Activated CD4-positive, alpha-beta T cell treated with anti-CD3 and anti-CD28 coated beads, Interleukin-10, Interleukin-2, amounts not matched to agents 100 ng/mL and 50 ng/mL, durations not matched to agents 16 hours and 8 hours (primary cell): ENCODE measurements at places on chromosomes 12 and 14.

- no peak for DNase-seq
These were observed at the start of gene NAV3 for GRCh38 chr12:77830583-77831351. Gene NAV3, plus strand, starts transcription at chr12:77830894. Its CDS starts 568 bp downstream, at chr12:77831462.

- DNase-seq = no peak
These were observed 228.9 kb upstream of the G2E3 start for GRCh38 chr14:30330033-30330432.

GRCh38 chr14:72652179-72652578 lies 241.7 kb downstream of the DPF3 start:
- no peak for DNase-seq

- DNase-seq = peak; percentile 79
These were observed 97.5 kb downstream of the ZFP36L1 start for GRCh38 chr14:68695326-68695768.

DNA sequence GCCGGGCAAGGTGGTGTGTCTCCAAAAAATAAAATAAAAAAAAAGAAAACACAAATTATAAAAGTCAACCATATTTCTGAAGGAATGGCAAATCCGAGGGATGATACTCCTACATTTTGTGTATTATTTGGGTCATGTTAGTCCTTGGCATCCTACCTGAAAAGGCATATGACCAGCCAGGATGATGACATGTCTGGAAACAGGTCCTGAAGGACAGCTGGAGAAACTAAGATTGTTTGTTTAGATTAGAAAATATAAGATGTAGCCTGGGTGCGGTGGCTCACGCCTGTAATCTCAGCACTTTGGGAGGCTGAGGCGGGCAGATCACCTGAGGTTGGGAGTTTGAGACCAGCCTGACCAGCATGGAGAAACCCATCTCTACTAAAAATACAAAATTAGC lies 47.6 kb upstream of the FOXJ2 start:
- no peak for DNase-seq

- no peak for DNase-seq
These were observed 66.4 kb downstream of the ITPK1 start for GRCh38 chr14:93049315-93049714.

DNA sequence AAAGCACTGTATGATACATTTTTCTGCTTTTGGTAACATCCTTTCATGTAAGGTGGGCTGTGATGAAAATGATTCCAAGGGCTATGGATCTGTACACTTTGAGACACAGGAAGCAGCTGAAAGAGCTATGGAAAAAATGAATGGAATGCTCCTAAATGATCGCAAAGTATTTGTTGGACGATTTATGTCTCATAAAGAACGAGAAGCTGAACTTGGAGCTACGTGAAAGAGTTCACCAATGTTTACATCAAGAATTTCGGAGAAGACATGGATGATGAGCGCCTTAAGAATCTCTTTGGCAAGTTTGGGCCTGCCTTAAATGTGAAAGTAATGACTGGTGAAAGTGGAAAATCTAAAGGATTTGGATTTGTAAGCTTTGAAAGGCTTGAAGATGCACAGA lies 22.1 kb upstream of the SRGAP1 start:
- DNase-seq = no peak

- no peak for DNase-seq
These were observed 28.7 kb upstream of the FOS start for GRCh38 chr14:75249958-75250336.

DNA sequence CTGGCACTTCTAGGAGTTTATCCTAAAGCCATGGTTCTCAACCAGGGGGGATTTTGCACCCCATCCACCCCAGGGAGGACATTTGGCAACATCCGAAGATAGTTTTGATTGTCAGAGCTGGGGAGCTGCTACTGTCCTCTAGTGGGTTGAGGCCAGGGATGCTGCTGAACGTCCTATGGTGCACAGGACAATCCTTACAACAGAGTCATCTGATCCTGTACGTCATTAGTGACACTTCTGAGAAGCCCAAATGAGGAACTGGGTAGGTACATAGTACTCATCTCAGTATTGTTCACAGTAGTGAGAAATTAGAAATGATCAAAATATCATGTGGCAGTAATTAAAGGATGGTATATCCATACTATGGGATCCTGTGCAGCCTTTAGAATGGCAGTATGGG lies 185.1 kb downstream of the CHST11 start:
- no peak for DNase-seq

DNA sequence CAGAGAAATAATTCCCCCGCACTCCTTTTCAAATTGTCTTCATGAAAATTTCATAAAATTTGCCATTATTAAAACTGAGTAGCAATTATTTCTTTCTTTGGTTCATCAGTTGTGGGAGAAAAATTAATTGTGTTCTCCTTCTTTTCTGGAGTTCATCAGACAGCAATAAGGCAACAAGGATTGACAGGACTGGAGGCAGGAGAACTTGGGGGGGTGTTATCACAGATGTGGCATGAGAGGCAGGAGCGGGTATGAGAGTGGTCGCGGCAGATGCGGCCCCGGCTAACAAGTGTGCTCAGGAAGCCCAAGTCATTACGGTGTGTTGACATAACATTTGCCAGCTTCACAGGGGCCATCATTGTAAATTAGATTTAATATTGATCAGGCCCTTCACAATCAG lies 306.6 kb upstream of the TMPO start:
- DNase-seq = no peak

DNA sequence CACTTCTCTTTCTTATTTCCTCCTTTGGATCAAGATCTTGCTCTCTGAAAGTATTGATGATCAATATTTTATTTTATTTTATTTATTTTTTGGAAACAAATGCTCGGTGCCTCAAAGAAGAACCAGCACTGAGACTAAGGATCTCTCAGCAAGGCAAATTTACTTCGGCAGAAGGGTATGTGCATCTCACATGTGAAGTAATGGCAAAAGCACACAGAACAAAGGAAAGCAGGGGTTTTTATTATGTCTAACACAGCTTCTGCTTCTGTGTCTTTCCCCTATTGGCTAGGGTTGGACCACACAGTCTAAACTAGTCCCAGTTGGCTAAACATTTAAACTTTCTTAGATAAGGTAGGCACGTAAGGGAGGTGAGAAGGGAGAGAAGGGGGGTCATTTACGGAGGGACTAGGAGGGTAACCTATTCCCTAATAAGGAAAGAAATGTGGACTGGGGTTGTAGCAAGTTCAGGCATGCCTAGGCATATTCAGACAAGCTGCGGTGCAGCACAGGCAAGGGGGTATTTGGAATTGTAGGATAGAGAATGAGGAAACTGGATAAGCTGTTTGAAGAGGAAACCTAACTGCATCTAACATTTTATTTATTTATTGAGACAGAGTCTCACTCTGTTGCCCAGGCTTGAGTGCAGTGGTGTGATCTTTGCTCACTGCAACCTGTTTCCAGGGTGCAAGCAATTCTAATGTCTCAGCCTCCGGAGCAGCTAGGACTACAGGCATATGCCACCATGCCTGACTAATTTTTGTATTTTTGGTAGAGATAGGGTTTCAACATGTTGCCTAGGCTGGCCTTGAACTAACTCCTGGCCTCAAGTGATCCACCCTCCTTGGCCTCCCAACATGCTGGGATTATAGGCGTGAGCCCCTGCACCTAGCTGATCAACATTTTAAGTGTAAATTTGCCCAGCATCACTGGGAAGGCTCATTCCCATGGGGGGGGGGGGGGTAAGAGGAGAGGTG lies 90.0 kb upstream of the EIF5 start:
- no peak for DNase-seq

- DNase-seq = no peak
These were observed 777.9 kb downstream of the FSCB start for GRCh38 chr14:43729143-43729542.

- DNase-seq = no peak
These were observed 39.8 kb upstream of the CMKLR1 start for GRCh38 chr12:108378926-108379325.

DNA sequence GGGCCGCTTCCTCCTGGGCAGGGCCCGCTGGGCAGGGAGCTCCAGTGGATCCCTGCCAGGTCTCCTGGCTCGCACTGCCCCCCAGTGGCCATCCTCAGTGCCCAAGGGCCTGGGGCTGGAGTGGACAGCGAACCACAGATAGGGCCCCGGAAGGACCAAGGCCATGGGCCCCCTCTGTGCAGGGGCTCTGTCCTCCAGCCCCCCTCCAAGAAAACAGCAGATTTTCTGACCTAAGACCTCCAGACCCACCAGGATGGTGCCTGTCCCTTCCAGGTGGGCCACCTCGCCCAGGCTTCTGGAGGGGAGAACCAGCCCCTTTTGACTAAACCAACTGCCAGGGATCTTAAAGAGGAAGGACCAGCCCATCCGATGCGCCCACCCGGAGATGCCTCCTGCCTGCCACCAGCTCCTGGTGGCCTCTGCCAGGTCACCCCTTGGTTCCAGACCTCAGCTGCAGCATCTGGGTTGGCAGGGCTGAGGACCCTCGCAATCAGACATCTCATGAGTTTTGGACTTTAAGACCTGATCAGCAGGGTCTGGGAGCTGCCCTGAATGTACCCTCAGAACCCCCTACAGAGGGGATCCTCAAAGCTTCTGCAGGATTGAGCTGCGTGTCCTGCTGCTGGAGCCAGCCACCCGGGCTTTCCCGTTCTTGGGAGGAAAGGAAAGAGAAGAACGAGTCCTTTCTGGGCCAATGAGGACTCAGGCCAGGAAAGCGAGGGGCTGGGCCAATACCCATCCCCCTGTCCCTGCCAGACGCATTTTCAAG lies 325.8 kb upstream of the DIO3 start:
- DNase-seq = peak; percentile 32

GRCh38 chr14:64232095-64232838 lies 61.9 kb downstream of the ESR2 start:
- DNase-seq = peak; percentile 86

- no peak for DNase-seq
These were observed 161.6 kb downstream of the PIK3C2G start for GRCh38 chr12:18422871-18423270.

GRCh38 chr14:81582420-81582819 lies 48.8 kb upstream of the SEL1L start:
- DNase-seq = no peak

DNA sequence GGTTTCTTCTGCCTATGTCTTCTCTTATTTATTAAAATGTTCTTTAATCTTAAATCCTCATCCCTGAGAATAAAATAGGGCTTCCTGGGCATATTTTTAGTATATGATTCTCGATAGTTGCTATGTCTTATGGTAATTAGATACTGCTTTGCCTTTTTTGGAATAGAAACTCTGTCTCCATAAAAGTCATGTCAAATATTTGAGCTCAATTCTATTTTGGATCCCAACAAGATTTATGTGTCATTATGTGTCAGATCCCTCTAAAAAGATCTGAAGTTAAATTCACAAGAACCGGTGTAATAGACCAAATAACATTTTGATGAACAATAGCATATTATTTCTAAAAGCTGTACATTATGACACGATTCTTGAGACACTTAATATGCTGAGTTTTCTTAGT lies 312.5 kb upstream of the PDE3A start:
- no peak for DNase-seq

- DNase-seq = peak; percentile 59
These were observed 259.5 kb upstream of the E2F7 start for GRCh38 chr12:77324763-77325468.

DNA sequence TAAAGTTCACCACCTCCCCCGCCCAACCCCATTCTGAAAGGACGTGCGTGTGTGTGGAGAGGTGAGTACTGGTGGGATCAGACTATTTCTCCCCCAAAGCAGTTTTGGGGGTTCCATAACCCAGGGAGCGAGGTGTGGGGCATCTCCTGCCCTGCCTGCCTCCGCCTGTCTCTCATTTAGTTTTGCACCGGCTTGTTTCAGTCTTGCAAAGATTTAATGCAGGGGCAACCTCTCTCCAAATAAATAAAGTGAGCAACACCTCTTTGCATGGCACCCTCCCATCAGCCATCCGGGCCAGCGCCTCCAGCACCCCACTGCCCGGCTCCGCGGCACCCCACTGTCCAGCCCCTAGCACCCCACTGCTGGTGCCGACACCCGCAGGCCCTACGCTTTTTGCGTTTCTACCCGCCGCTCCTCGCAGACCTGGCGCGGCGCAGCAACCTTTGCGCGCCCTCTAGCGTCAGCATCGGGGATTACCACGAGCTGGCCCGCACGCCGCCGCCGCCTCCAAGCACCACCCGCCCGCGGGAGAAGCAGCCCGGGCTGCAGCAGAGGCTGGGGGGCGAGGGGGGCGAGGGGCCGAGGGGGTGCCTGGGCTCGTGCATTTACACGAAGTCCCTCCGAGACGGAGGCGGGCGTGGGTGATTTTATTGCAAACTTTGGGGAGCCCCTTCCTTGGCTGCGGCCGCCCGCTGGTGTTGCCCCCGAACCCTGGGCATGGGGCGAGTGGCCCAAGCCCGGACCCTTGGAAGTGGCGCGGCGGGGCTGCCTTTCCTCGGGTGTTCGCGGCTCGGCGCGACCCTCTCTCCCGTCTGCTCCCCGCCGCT lies 55.8 kb upstream of the VRK1 start:
- peak; percentile 72 for DNase-seq
